Gastroesophageal sphincter (tissue), 4 donors: ENCODE measurements at places on chromosomes 7 and 10.
A peak's percentile ranks its signal among the peaks of the same experiment; 100 is the strongest.

GRCh38 chr10:102226542-102226870, 407 bp downstream of the ELOVL3 start:
- no peak for ATAC-seq

DNA sequence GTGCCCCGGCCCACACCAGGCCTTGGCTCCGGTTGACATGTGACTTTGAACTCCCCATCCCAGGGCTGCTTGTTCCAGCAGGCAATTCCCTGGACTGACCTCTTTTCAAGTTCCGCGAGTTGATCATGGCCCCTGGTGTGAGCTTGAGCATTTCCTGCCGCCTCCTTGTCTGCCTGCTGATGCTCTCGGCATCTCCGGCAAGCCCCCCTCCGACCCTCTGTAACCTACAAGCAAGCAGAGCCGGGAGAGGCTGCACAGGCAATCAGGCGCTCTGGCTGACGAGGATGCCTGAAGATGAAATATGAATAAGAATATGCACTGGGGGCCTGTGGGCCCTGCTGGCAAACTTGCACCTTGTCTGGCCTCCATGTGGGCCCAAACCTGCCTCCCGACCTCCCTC, 304.9 kb upstream of the MKI67 start:
- ATAC-seq, result no peak

DNA sequence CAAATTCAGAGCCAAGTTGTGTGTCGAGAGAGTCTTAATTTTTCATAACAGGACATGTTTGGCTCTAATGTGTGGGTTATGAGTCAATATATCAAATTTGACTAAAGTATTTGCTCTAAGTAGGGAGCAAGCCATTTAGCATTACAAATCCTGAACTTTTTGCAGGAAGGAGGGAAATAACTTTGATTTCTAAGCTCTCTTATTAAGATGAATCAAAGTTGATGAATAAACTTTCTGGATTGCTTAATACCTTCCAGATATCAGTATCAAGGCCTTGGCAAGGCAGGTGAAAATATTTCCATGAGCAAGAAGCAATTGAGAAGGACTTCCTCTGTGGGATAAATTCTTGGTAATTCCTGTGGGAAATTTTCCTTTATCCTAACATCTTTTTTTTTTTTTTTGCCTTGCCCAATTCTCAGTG, 258.8 kb downstream of the AHR start:
- ATAC-seq, result peak; percentile 72

DNA sequence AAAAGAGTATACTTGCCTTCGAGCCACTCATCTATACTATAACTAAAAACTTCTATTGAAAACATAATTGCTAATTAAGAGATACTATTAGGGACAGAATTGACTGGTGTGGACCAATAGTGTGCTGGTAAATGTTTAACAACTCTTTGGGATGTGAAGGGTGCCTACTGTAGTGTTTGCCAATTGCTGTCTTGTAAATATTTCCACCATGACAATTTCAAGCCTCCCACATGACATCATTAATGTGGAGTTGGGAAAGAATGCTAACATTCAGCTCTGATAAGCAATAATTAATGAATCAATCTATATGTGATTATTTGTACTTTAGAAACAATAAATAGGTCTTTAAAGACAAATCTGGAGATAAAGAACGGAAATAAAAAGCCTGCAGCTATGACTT, 136.8 kb downstream of the DGKB start:
- no peak for ATAC-seq

DNA sequence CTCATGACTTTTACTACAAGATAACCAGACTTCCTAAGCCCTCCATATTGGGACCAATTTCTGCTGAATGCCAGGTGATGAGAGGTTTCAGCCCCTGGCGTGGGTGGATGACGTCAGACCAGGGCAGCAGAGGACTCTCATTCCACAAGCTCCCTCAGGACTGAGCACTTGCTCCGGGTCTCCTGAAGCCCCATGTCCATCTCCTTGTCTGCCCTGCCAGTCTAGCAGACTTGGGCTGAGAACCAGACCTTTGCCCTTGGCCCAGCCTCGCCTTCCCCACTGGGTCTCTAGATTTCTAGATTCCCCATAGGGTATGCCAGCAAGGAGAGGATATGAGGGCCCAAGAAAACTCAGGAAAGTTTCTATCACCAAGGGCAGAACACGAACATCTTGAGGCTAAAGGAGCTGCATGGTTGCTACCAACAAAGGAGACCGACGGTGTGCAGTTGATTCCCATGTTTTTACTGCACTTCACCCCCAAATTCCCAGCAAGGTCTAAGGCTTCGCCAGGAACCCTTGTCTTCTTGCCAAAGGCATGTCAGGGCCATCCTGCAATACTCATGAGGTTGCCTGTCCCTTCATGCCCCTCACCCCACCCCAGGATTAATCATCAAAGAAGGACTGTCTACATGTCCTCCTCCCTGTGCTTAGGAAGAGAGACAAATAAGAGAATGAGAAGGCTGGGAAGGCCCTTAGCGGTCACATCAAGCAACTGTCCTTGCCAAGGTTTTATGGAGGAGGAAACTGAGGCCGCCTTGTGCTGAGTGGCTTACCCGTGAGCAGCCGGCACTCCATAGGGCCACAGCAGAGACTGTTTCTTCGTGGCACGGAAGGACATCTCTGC, 96.5 kb upstream of the MACROH2A2 start:
- no peak for ATAC-seq

DNA sequence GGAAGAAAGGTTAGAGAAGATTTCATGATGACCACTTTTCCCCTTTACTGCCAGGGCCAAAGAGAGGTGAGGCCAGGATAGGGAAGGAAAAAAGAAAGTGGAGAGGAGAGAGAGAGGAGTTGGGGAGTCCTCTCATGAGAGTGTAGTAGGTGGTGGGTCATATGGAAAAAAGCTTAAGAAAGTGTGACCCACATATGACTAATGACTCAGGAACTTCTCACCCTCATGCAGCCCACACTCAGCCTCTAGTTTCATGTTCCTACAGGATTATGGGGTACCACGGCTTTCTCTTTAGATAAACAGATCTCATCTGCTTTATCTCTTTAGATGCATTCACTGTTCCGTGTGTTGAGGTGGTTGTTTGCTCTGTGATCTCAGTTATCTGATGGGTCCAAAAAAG, 462.5 kb upstream of the IGFBP3 start:
- no peak for ATAC-seq
